CD8-positive, alpha-beta memory T cell (primary cell): ENCODE measurements at places on chromosomes 6 and 20.

- no peaks in the 10 kb centered on the region for H3K27me3 ChIP-seq
- no peaks in the 10 kb centered on the region for H3K36me3 ChIP-seq
- no peak for DNase-seq
Observed at GRCh38 chr20:1926237-1926636, 31.0 kb downstream of the SIRPA start.

DNA sequence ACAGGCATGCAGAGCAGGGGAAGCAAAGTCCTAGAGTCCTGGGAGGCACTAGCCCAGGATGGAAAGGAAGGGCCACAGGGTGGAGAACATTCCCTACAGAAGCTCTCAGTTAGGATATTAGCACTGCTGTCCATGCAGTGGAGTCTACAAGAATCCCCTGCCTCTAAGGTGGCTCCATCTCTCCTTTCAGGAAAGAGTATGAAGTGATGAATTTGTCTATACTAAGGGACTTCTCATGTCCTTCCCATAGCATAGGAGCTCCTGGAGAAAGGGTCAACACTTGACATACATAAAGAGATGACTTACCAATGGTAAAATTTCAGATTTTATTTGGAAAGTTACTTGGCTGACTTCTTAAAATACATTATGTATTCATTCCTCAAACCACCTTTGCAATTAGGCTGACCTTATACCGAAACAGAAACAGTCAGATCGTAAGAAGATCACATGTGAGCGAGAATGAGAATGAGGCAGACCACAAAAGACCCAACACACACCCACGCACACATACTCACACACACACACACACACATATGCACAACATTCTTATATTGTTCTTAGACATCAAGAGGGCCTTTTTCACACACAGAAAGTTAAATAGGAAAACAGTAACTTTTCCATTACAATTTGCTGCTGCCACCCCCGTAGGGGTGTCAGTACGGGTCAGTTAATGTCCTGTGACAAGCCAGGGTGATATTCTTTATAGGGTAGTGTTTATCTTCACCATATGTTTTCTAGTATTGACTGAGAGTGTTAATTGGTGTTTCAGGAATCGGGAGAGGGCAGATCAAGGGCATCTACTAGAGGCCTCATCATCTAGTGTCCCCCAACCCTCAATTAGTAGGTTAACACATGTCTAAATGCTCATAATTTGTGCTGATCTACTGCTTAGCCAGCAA is 159.4 kb downstream of the FAXC start:
- no peak overlapping the region for H3K4me3 ChIP-seq
- H3K36me3 ChIP-seq: no peaks in the 10 kb centered on the region
- H3K27me3 ChIP-seq: no peaks in the 10 kb centered on the region
- H3K27ac ChIP-seq: no peak overlapping the region
- H3K4me1 ChIP-seq: no peaks in the 10 kb centered on the region
- DNase-seq: no peak

GRCh38 chr6:150418827-150419594 is 50.2 kb downstream of the IYD start:
- no peaks in the 10 kb centered on the region for H3K36me3 ChIP-seq
- H3K4me3 ChIP-seq: peak overlapping the region; percentile 53

DNA sequence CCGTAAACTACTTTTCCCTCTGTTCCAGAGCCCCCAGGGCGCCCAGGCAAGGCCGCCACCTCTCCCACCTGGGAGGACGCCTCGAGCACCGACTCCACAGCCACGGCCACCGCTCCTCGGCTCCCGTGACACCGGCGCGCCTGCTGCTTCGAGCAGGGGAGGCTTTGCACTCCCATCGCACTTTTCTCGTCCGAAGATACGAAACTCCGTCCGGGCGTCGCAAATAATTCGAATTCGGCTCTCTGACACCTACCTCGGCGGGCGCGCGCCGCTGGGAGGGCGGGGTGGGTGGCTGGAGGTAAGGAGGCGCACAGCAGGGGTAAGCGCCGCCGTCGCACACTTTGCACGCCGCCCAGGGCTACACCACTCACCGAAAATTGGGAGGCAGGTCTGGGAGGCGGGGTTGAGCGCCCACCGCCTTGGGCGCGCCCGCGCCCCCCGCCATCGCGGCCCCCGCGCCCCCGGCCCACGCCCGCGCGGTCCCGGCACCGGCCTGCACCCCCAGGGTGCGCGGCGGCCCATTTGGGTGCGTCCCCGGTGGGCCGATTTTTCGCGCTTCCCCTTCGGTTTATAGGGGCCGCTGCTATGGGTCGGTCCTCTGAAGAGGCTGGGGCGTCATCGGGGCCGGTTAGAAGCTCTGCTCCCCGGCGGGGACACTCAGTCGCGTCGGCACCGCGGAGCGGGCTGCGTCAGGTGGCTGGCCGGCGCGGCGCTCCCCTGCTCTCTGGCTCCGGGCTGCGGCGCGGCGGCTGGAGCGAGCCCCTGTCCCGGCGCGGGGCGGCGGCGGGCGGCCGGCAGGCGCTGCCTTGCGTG is 36.2 kb downstream of the GNAS start:
- peak overlapping the region; percentile 72 for H3K4me3 ChIP-seq
- H3K27ac ChIP-seq: peak overlapping the region; percentile 87
- peak; percentile 91 for DNase-seq
- no peaks in the 10 kb centered on the region for H3K27me3 ChIP-seq

- peak within 1 kb of the TSS; percentile 45 for H3K27ac ChIP-seq
- peak within 1 kb of the TSS; percentile 69 for H3K4me3 ChIP-seq
- peaks cover 27% of the 10 kb centered on the region for H3K4me1 ChIP-seq
- H3K36me3 ChIP-seq: no peaks in the 10 kb centered on the region
- DNase-seq: peak; percentile 63
Observed at GRCh38 chr6:149963462-149964307, at the start of gene ULBP1. Gene ULBP1 (plus strand): TSS chr6:149963943. CDS start chr6:149964050, 107 bp downstream.
